Inflammatory macrophage treated with lipopolysaccharide for 4 hours (primary cell): ENCODE measurements at places on chromosomes 4 and X.

DNA sequence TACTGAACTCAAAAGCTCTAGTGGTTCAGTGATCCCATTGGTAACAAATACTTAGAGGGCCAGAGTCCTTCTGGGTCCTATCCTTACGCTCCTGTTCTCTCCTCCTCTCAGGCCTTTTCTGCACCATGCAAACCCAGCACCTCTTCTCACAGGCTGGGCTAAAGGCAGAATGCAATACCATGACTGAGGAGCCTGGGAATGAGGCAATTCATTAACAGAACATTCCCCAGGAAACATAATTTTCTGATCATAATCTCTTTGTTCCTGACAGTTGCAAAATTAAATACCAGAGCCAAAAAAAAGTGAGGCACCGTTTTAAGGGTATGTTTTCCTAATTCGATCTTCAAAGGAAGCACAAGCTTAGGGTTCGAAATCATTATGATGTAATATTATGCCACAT is 9.0 kb downstream of the SORBS2 start:
- DNase-seq = no peak

- peak; percentile 87 for DNase-seq
Measured at GRCh38 chr4:107718351-107718965, 1.6 kb downstream of the PAPSS1 start.

DNA sequence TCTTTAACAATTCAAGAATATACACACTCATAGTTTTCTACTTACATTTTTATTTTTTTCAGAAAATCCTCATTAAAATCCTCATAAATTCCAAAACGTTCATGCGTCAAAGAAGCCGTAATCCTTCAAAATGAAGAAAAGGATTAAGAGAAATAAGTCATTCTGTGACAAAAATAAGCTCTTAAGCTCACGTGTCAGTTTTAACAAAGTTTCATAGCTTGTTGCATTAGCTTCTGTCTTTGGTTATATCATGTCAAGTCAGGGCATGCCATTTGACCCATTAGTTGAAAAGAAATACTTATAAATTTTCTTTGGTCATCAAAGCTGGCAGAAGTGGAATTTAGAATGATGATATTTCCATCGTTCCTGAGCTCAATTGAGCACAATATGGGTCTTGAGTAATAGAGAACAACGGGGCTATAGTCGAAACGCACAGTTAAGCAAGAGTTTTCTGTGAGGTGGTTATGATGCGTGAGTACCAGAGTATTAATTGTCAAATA is 185.2 kb upstream of the CTSO start:
- no peak for DNase-seq

- DNase-seq = peak; percentile 14
Measured at GRCh38 chr4:185092535-185093197, 50.4 kb upstream of the SLC25A4 start.

GRCh38 chrX:140866446-140866845 is 135.9 kb upstream of the SPANXB1 start:
- DNase-seq = no peak

DNA sequence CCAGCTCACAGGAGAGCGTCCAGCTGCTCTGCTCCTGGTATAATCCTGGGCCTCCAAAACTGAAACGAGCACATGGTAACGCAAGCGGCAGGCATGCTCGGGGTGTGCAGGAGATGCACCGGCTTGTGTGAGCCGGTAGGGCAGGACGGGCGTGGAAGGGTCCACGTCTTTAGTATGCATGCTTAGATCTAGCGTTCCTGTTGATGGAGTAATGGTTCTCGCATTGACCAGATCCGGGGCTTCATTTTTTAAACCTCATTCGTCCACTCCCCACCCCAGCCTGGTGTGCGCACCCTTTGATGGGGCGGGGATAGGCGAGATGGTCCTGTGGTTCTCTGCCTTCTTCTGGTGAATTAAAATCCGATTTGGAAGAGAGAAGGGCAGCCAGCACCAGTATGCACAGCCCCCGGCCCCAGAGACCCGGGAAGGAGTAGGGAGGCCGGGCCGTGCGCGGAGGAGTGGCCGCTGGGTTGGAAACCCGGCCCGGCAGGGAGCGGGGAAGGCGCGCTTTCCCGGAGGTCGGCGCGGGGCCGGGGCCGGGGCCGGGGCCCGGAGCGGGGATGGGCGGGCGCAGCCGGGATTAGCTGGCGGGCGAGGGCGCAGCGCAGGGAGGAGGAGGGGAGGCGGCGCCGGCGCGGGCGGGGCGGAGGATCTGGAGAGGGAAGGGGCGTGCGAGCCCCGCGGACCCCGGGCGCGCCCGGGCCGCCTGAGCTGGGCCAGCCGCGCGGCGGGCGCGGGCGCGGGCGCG is 39.9 kb downstream of the FAM149A start:
- DNase-seq = no peak

DNA sequence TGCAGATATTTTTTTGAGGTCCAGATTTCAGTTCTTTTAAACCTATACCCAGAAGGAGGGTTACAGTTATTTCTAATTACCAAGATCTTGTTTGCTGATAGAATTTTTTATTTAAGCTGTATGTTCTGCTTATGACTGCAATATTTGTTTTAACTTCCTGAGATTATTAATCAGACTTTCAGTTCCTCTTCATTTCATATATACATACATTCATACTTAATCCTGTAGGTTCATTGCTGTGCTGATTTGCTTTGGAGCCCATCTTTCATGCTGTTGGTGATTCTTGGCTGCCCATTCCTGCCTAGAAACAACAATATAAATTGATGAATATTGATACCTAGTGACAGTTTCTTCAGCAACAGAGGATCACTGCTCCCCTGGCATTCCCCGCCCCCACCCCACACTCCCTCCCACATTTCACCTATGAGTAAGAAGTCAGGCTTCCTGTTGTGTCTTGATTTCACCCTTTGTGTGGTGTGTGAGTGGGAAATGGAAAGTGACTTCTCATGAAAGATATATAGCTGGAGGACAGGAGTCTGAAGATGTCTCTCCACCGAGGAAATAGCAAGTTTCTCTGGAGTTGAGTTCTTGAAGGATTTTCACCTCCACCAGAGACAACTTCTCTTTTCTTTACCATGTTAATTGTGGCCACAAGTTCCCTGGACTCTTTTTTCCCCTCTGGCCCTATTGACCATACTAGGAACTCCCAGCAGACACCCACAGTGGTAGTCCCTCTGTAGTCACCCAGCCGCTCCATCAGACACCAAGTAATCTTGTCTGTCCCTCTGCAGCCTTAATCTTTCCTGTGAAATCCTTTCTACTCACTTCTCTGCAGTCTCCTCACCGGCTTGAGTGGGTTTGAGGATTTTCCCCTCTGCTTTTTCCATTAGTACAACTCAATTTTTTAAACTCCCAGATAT is 118.4 kb downstream of the ASB9 start:
- peak; percentile 73 for DNase-seq

GRCh38 chrX:39513836-39514235 is 583.9 kb downstream of the BCOR start:
- no peak for DNase-seq

GRCh38 chr4:113990886-113991285 is 11.4 kb upstream of the ARSJ start:
- DNase-seq = no peak

DNA sequence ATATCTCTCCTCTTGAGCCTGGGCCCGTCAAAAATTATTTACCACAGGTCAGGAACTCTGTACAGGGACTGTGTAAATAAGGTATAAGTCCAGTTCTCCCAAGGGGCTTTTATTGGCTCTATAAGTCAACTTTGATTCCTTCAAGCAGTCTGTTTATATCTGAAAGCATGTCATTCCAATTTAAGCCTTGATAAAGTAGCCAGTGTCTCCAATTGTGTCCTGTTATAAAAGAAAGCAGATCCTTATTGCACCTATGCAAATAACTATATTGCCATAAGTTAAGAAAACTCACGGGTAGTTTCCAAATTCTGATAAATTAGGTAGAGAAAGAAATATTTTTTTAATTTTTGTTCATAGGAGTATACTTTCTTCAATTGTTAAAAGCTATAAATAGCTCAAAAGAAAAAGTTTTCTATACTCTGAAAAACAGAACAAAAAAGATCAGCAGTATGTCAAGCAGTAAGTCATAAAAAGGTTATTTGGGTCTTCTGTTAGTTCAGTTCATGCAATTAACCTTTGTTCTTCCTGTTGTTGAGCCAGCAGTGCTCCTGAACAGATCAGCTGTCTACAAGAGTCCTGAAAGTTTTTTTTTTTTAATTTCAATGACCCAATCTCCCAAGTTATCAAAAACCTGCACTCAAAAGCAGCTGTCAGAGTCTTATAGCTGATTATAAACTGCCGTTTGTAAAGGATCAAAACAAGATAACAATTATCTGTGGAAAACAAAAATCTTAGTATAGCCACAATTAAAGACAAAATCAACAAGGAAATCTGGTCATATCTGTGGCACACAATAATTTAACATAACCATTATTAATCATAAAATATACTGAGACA is 178.4 kb upstream of the GALNT7 start:
- DNase-seq = no peak

- DNase-seq = no peak
Measured at GRCh38 chr4:22202975-22203710, 254.6 kb upstream of the KCNIP4 start.

GRCh38 chr4:180852738-180853137 is 1390.5 kb upstream of the TENM3 start:
- DNase-seq = no peak

GRCh38 chr4:99687120-99687519 is 29.5 kb upstream of the C4orf54 start:
- no peak for DNase-seq

DNA sequence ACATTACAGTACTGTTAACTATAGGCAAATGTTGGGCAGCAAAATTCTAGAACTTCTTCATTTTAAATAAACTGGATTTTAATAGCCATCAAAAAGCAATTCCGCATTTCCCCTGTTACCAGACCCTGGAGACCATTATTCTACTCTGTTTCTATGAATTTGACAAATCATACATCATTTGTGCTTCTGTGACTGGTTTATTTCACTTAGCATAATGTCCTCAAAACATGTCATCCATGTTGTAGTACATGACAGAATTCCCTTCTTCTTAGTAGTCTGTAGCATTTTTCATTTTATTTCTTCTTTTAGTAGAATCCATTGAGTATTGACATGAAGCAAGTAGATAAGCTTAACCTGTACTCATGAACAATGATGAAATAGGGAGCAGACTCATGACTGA is 59.4 kb upstream of the PPP4R3C start:
- no peak for DNase-seq

- DNase-seq = no peak
Measured at GRCh38 chr4:89152972-89153371, 41.6 kb downstream of the TIGD2 start.

DNA sequence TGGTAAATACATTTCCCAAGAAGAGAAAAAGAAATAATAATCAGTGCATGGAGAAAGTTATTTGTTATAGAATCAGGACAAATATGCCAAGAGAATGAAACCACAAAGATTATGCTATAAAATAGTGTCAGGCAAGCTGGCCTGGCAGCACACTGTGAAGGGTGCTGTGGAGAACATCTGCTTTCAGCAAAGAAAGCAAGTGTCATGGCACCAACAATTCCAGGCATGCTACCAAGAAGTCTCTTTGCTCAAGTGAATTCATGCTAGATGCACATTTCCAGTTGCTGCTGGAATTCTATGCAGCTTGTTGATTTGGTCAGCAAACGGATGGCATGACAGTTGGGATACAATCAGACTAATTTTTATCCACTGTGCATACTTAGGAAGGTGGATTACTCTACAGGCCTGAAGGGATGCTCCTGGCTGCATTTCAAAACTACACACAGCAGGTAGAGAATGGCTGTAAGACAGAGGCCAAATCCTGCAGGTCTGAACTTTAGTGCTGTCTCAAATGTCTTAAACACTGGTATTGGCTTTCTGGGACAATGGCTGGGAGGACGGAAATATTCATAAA is 154.6 kb upstream of the FAT1 start:
- DNase-seq = no peak

- peak; percentile 30 for DNase-seq
Measured at GRCh38 chrX:63702556-63702955, 82.5 kb downstream of the ARHGEF9 start.

DNA sequence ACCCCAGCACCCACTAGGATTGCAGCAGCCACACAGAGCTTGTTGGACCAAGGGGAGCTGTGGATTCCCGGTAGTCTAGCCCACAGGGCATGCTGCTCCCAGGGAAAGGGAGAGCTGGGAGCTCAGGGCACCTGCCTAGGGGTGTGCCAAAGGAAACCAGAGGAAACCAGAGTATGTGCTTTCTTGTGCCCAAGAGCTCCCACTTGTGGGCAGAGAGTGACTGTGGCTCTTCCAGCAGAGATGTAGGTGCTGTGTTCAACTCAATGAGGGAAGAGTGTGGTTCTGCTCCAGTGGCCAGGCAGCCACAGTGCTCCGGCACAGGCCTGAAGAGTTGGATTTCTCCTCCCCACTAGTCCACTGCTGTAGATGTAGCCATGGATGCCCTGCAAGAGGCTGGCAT is 1050.0 kb upstream of the INTU start:
- no peak for DNase-seq

GRCh38 chrX:24235084-24235710 is 78.7 kb downstream of the SUPT20HL2 start:
- no peak for DNase-seq

- no peak for DNase-seq
Measured at GRCh38 chr4:40837094-40837870, 87.5 kb downstream of the NSUN7 start.

- no peak for DNase-seq
Measured at GRCh38 chr4:176453079-176453478, 133.3 kb downstream of the SPCS3 start.

GRCh38 chrX:152072236-152072635 is 66.1 kb downstream of the MAGEA10 start:
- no peak for DNase-seq

DNA sequence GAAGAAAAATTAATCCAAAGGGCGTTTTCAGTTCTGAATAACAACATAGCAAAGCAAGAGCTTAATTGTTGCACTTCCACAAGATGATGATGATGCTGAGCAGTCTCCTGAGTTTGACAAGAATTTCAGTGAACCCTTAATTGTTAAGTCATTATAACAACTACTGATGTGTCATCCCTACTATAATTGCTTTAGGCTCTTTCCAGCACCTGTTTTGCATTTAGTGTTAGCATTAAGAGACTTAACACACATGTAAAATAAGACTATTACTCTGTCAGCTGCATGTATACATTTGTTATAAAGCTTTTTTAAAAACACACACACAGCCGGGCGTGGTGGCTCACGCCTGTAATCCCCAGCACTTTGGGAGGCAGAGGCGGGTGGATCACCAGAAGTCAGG is 37.9 kb upstream of the GALNT7 start:
- DNase-seq = no peak

DNA sequence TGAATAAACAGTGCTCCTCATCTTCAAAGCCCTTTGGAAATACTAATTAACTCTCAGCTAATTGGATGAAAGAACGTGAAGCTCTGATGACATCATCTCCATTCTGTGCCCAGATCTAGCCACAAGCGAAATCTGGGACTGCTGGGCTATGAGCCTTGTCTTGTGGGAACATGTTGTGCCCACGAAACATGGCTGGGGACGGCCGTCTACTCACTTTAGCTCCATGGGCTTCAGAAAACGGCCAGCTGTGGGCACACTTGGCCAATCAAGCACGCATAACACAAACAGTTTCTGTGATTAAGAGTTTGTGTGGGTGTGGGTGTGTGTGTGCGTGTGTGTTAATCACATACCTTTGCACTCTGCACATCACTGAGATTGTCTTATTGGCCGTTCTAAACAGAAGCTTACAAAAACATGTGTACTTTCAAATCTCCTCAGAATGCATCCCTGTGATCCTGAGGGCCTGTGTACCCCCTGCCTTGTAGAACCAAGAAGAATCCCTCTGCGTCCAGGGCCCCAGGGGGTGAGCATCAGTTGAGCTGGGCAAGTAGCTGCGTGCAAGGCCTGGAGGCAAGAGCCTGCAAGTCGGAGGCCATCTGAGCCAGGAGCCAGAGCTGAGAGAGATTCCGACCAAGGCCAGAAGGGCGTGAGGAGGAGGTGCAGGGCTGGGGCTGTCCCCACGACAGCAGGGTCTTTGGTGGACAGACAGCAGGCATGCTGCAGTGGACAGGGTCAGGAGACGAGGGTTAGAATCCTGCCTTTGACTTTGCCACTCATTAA is 18.7 kb upstream of the ZNF185 start:
- DNase-seq = no peak
